ENCODE measurements at places on chromosomes 3 and 15.

DNA sequence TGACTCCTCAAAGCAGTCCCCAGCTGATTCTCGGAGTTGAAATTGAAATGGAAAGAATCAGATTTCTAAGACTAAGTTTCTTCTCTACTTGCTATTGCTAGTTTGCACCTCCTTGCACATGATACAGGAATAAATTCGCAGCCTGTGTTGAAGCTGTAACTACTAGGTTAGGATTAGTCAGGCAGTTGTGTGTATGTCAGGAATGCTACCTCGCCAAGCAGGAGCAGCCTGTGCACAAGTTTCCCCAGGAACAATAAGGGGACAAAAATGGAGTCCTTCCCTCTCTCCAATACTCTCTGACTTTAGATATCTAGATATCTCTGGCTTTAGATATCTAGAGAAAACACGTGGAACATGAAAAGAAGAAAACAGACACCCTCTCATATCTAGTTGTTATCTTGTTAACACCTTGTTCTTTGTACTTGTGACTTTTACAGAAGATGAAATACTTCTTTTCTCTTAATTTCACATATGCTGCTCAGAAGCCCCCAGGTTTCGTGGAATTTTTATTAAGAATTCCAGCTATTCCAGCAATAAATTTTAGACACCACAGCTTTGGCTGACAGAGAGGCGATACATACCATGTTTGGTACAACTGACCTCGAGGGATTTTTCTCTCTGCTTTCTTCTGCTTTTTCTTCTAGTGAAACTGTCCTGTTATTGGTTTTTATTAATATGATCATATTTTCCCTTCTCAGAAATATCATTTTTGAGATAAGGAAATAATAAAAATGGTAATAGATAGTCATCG lies 56.1 kb upstream of the CMSS1 start:
- no peak for DNase-seq

GRCh38 chr3:12054245-12054644 lies 50.1 kb downstream of the SYN2 start:
- no peak for DNase-seq

GRCh38 chr3:42377681-42378080 lies 32.7 kb downstream of the LYZL4 start:
- no peak for DNase-seq

GRCh38 chr15:73926219-73927002 lies at the start of gene LOXL1:
LOXL1 (plus strand) TSS chr15:73926462; CDS start chr15:73926784, 322 bp downstream.
- DNase-seq: peak; percentile 78

- no peak for DNase-seq
Observed at GRCh38 chr15:101429191-101429590, 60.3 kb downstream of the PCSK6 start.

GRCh38 chr3:130635978-130636377 lies 110.7 kb downstream of the PIK3R4 start:
- DNase-seq: no peak

DNA sequence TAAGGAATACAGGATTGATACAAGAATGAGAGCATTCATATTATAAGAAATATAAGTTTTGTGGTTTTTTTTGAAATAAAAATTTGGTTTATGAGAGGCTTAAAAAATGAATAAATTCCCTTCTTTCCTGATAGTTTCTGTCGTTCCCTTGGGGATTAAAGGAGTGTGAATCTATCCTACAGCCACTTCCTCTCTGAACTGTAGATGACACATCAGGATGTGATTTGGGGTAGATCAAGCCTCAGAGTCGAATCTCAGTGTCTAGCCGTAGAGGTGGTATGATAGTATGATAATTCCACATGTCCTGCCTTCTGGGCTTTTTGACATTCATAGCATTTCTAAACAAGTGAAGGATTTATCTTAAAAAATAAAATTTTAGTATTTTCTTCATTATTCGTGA lies 343.1 kb downstream of the LPP start:
- DNase-seq: no peak

DNA sequence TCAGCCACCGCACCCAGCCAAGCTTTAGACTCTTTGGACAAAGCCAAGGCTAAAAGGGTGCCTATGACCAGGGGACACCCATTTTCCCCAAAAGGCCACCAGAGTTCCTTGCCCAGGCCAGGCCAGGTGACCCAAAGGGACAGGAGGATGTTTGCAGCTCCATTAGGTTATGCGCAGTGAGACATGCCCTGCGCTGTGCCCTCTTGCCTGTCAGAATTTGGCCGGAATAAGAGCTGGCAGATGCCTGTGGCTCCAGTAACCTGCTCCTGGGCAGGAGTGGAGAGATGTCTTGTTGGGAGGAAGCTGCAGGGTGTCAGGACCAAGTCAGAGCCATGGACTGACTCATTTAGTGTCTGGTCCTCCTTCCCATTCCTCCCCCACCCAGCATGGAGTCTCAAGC lies 20.5 kb downstream of the DNASE1L3 start:
- DNase-seq: no peak

DNA sequence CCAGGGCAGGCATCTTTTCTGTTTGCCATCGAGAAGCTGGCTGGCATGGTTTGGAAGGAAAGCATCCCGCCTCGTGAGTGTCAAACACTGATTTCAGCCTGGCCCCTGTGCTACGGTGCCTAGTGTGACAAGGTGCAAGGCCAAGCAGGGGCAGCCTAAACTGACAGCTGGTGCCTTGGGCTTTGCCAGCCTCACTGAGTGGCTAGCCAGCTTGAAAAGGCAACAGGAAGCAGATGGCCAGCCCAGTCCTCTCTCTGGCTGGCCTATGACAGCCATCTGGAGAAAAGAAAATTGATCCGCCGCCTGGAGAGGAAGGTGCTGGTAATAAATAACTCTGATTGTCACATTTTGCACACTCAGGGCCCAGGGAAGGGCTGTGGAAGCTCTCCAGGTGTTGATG lies 52.2 kb downstream of the C3orf85 start:
- no peak for DNase-seq

DNA sequence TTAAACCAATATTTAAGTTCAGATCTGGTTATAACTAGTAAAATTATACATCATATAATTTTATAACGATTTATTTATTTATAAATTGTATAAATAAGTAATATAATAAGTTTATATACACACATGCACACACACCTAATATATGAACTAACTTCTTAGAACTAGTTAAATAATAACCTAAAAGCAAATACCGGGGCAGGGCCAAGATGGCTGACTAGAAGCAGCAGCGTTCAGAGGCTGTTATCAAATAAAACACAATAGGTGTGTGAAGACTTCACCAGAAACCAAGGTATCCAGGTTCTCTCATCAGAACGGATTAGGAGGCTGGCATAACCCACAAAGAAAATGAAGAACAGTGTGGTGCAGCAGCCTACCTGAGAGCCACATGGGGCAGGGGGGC lies 653.6 kb upstream of the CBLB start:
- DNase-seq: no peak

DNA sequence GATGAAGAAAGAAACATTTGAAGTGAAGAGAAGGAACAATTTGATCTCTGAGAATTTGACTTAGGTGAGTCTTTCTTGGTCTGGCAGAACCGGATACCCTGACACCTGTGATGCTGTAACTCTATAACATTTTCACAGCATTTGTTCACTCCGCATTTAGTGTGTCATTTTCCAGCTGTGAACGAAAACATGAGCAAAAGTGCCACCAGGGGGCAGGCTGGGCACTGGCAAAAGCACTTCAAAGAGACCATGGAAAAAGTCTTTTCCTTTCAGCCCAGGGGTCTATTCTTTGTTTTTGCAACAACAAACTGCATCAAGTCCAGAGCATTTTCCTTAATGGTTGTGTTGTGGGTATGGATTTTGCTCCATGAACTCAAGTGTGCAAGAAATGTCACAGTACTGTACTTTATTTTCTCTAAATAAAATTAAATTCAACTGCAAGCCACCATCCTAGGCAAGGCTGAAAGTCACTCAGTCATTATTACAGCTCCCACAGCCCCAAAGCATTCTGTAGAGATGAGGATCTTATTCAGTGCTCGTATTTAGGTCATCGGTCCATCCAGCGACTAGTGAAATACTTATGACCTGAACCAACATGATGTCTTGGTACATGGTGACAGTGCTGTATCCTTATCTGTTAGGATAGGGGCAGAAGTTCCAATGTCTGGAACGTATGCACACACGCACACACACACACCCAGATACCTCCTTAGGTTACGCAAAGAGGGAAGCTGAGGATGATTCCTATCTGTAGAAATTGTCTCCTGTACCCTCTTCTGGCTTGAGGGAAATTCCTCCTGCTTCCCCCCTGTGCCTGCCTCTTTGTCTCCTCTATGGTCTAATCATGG lies 125.5 kb downstream of the GADL1 start:
- peak; percentile 63 for DNase-seq

GRCh38 chr15:62124973-62125303 lies 40.1 kb downstream of the C2CD4B start:
- no peak for DNase-seq

DNA sequence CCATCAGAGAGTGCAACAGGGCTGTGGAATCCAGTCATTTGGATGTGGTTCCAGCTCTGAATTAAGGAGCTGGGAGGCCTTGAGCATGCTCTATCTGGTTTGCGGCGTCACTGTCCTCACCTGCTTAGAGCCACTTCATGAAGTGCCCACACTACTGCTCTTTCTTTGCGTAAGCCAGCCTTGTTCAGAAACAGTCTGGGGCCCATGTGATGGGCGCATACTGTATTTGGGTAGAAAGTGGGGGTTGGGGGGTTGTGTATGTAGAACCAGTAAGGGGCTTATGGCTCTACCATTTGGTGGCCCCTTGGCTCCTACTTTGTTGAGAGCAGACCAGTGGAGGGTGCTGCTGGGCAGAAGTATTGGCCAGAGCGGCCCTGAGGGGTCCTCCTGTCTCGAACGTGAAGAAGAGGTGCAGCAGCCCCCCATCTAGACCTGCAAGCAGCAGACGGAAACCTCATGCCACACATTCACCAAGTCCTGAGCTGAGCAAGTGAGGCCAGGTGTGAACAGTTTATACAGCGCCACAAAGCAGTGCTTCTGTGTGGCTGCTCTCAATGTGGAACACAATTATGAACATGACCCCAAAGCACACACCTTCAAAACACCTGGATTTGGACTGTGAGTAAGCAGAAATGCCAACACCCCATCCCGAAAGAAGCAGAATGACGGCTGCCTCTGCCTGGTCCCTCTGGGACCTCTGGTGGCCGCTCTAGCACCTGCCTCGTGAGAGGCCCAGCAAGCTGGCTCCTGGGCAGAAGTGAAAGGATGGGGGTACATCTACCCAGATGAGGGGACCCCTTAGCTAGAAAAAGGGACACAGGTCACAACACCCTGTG lies 26.6 kb downstream of the SRPRB start:
- DNase-seq: no peak

- peak; percentile 4 for DNase-seq
Observed at GRCh38 chr3:123586131-123586530, 1.3 kb upstream of the HACD2 start.

DNA sequence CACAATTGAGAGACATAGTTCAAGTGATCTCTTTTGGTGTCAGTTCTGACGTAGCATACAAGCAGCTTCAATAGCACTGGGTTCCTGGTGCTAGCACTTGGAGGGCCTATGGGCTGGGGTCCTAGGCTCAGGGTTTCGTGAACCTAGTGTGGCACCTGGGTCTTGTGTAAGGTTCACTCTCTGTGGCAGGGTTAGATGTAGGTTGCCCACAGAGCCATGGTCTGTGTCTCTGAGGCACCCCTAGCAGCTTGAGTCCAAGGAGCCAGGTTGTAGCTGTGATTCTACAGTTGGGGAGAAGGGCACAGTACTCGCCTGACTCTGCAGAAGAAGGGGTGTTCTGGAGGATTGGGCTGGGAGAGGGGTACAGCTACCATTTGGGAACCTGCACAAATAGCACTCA lies 282.6 kb upstream of the LRRC3B start:
- no peak for DNase-seq

DNA sequence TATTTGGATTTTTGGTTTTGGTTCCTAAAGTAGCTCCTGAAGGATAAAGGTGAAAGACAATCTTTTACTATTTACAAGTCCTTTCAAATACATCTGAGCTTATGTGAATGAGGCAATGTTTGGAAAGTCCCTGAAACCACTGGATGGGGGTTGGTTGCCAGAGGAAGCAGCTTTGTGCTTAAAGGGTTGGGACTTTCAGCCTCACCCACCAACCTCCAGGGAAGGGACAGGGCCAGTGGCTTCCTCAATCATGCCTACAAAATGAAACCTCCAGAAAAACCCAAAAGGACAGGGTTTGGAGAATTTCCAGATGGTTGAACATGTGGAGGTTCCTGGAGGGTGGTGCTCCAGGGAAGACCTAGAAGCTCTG lies 20.9 kb upstream of the ABHD17C start:
- no peak for DNase-seq

DNA sequence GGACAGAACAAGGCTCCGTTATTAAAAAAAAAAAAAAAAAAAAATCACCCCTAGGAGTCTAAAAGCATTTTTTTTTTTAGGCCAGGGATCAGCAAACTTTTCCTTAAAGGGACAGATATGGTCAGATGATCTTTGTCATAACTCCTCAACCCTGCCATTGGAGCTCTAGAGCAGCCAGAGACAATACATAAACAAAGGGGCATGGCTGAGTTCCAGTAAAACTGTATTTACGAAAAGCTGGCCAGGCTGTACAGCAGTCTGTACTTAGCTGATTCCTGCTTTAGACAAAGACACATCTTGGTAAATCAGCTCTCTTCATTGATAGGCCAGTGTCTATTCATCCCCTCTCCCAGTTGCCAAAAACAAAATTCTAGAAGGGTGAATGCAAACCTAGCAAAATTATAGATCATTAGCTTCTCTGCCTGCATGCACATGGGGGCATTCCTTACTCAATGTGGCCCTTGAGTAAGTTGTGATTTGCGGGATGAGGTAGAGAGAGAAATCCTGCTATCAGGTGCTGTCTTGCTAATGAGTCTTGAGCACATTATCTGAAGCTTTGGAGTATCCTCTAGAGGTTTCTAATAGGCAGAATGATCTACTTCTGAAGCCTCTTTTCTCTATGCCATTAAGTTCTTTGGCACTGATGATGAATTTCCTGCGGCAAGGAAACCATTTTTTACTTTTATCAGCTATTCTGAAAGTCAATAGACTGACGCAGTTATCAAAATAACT lies 35.2 kb downstream of the SENP8 start:
- no peak for DNase-seq

DNA sequence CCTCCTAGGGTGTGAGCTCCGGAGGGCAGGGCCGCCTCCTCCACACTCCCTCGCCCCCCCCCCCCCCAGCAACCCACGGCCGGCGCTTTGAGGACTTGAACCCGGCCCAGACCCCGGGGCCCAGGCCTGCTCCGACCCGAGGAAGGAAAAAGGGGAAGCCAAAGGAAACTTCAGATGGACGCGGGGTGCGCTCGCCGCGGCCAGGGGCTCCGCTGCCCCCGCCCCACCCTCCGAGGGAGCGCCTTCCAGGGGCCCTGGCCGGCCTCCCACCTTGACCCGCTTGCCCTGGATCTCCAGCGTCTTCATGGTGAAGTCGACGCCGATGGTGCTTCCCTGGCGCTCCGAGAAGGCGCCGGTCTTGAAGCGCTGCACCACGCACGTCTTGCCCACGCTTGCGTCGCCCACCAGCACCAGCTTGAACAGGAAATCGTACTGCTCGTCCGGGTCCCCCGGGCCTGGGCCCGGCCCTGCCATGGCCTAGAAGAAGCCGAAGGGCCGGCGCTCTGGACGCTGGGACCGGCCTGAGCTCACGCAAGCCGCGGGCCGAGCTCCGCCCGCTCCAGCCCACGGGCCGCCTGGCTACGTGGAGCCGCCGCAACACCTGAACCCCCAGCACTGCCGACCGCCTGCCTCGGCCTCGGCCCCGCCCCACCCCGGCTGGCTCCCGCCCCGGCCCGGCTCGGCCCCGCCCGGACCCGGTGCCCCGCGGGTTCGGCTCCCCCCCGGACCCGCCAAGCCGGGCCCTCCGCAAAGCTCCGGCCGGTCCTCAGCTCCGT lies 400 bp downstream of the RAB43 start:
- no peak for DNase-seq

Measured in hindlimb muscle (tissue), 1 donor.